ENCODE measurements at places on chromosomes 6 and 20.

GRCh38 chr6:154258064-154258757 is 98.4 kb downstream of the IPCEF1 start:
- no peak for DNase-seq

GRCh38 chr6:118468682-118469465 is 79.2 kb upstream of the PLN start:
- DNase-seq, result no peak

- no peak for DNase-seq
Observed at GRCh38 chr6:90274451-90275030, 22.1 kb downstream of the BACH2 start.

GRCh38 chr6:149922642-149923326 is at the start of gene RAET1G:
Gene RAET1G (minus strand): TSS chr6:149923121. CDS start chr6:149923010, 111 bp downstream.
- peak; percentile 67 for DNase-seq

DNA sequence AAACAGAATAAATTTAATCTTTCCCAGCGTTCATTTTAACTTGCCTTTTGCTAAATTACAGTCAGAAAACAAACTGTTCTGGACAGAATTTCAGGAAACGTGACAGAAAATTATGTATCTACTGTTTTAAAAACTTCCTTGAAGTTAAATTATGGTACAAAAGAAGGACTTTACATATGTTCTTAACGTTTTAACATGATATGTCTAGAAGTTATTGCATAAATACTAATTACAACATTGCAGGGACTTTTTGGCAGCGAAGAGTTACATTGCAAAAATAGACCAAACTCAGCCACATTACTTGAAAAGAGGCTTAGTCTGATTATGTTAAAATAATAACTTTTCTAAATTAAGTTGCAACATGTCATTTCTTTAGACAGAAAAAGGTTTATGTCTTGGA is 142.1 kb upstream of the IMPG1 start:
- DNase-seq, result no peak

DNA sequence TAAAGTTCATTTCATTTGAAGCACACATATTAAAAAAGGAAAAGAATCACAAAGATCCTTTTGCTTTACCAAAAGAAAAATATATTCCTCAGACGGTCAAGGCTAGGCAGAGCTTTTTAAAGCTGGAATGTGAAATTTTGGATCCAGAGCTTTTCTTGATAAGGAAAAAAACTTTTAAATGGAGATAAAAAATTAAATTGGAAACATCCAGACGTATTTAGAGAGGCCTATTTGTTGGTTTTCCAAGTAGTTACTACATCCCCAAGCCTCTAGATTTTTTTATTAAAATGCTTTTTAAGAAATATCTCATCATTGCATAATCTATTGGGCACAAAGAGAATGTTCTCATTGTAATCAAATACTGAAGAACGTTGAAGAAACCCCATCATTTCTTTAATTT is 385.7 kb upstream of the CITED2 start:
- DNase-seq, result no peak

DNA sequence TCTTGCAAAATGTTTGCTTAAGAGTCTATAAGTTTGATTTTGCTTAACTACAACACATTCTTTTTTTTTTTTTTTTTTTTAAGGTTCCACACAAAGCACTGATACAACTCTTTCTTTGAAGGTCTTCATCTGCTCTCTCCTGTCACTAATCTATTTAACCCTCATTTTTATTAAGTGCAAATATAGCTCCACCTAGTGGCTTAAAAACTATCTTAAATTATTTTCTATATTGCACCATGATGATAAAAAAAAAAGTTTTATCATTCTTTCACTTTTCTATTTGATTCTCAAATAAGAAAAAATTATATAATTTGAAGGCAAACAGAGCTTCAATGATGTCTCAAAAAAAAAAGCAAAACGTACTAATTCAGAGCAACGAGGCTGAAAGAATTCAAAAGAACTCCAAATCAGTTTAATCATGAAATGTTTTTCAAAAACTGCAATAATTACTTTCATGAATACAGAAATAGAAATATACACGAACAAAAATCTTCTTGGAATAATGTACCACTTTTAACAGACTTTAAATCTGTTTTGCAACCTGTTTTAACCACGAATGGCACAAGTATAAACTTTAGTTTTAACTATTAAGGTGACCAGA is 12.8 kb downstream of the ESF1 start:
- peak; percentile 29 for DNase-seq

- DNase-seq, result no peak
Observed at GRCh38 chr6:154888421-154889295, 106.5 kb upstream of the TIAM2 start.

DNA sequence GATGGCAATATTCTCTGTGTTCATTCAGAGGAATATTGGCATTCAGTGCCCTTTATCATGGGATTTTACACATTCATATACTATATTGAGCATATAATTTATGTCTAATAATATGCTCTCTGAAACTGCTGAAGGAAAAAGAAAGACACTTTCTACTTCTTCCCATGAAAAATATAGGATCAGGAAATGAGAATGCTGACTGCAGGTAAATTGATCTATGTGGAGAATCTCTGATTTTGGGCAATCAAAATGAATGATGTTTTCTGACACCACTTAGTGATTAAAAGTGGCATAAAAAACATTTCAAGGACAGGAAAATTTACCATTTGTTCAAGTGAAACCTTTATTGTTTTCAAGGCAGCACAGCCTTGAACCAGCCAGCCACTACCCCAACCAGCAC is 260.1 kb upstream of the STXBP5 start:
- DNase-seq, result no peak
